ENCODE measurements at places on chromosomes 3 and 15. TPM values are rescaled to one million over a fixed set of nuclear protein-coding genes. Genes with fewer than 3 reads are reported as not detected.

The NRG4 gene
- not detected for total RNA-seq

The ANKRD63 gene
- total RNA-seq = not detected

The KAT2B gene
- total RNA-seq = 45.8 TPM

- DNase-seq = no peak
Observed at GRCh38 chr3:47057212-47057671, 77.8 kb downstream of the NBEAL2 start.

GRCh38 chr3:86244905-86245304 lies 746.0 kb downstream of the VGLL3 start:
- no peak for DNase-seq

GRCh38 chr15:50933341-50933740 lies 24.9 kb downstream of the AP4E1 start:
- DNase-seq = no peak

DNA sequence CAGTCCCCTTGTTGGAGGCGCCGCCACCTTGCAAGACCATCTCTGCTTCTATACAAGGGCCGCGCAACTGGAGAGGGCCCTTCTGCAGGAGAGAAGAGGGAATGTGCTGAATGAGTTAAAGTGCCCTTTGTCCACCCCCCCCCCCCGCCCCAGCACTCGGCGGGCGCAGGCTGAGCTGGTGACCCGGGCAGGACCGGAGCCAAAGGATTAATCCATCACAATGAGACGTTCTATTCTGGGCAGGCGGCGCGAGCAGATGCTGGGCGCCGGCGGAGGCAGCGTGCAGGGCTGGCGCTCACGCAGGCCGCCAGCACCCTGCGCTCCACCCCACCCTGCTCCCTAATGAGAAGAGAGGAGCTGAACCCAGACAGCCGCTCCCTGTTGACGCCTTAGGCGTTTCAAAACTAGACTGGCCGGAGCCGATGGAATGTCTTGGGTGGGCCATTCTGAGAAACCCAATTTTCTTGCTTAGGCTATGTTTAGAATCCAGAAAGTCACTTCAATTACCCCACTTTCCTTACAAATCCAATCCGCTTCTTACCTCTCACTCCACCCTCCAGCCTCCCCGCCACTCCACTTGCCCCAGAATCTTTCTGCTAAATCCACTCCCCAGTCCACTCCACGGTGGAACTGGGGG lies 32.9 kb downstream of the GJD2 start:
- no peak for DNase-seq

GRCh38 chr15:60035344-60035743 lies 31.2 kb downstream of the FOXB1 start:
- no peak for DNase-seq
